Kidney glomerular epithelial cell (primary cell): ENCODE measurements at places on chromosomes 3 and 15.

GRCh38 chr15:70291305-70292075 lies 193.8 kb upstream of the TLE3 start:
- no peak for DNase-seq

GRCh38 chr15:75725719-75726607 lies 13.3 kb upstream of the CSPG4 start:
- DNase-seq, result no peak

GRCh38 chr3:56929809-56930615 lies 128.3 kb upstream of the ARHGEF3 start:
- DNase-seq, result no peak

DNA sequence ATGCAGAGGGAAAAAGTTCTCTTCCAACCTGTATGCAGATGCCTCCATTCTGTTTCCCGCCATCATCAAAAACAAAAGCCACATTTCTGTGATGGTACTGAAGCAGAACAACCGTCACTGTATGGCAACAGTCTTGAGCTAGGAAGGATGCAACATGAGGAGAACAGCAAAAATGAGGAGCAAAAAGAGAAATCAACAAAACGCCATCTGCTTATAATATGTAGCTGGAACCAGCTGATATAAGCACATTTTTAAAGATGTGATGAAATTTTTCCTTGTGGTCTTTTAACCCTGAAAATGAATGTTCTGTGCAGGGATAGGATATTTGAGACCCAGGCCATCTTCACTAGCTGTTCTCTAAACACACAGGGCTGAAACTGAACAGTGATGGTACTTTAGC lies 287.0 kb downstream of the ZIC4 start:
- DNase-seq, result no peak

DNA sequence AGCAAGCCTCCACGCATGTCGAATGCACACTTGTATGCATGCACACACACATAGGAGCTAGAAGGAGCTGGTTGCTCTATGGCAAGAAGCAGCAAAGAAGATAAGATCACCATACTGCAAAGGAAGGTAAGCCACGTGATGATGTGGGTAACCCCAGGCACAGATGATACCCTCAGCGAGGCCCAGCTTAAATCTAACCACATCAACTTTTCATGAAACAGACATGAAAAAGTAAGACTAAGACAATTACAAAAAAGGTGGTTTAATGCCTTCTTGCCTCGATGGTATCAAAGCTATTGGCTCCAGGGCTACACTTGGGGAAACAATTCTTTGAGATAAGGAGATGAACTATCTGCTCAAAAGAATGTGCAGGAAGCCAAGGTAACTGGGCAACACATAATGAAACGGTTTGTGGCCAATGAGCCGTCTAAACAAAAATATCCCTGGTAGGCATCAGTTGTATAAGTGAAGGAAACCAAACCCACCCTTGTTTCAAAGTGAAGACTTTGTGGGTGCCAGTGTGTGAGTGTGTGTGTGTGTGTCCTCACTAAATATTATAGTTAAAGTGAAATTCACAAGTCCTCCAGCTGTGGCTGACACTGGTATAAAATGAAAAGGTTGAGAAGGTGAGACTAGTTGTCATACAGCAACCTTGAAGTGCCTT lies 365.7 kb upstream of the ICE2 start:
- no peak for DNase-seq

GRCh38 chr3:58723173-58723572 lies 56.6 kb upstream of the FAM3D start:
- no peak for DNase-seq

DNA sequence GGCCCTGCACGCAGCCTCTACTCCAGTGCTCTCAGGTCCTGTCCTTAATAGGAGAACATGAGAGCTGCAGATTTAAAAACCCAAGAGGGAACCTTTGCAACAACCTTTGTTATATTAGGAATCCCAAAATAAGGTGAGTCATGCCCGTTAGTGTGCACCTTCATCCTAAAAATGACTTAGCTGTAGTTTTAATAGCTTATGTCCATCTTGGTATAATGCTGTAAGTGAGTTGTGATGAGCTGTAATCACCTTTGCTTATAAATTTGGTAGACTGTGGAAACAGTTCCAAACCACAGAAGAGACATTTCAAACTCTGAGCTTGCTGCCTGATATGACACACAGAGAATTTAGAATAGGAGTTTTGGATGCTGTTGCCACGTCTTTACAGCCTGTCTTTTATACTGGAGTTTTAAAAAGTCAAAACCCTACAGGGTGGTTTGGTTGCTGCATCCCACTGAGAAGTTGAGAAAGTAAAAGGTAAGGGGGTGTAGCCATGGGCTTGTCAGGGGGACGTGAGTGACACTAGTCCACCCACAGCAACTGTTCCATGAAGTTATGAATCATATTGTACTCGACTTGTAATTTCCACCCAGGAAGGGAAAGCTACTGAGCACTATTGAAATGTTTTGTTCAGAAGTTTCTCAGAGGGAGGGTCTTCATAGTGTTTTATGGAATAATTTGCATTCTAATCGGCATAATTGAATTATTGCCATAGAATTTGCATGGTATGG lies 27.4 kb upstream of the CD47 start:
- DNase-seq, result no peak

DNA sequence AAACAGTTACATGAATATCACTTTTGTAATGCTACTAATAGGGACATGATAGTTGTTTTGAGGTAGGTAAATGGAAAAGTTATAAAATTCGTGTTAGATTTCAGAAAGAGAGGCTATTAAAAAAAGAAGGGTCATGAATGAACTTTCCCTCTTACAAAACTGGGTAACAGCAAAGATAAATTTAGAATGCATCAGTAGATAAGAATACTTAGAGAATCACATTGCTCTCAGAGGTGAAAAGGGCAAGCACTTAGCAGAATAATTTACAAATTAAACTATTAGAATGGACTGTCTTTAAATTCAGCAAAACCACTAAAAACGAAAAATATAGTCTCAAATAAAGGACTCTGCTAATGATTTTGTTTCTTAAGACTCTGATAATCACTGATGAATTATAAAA lies 167.2 kb downstream of the PLD1 start:
- no peak for DNase-seq

- DNase-seq, result no peak
Observed at GRCh38 chr3:37329465-37329864, 155.1 kb upstream of the LRRFIP2 start.

DNA sequence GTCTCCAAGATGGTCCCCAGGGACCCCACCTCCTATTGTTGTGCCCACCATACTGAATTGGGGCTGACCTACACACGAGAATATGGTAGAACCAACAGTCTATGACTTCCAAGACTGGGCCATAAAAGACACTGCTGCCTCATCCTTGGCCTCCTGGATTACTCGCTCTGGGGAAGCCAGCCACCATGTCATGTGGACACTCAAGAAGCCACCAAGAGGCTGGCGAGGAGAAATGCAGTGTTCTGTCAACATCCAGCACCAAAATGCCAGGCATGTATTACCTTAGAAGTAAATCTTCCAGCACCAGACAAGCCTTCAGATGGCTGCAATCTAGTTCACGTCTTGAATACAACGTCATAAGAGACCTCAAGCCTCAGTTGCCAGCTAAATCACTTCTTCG lies 17.1 kb upstream of the TPM1 start:
- no peak for DNase-seq

GRCh38 chr3:13538520-13539291 lies 10.2 kb upstream of the FBLN2 start:
- DNase-seq, result no peak

- DNase-seq, result peak; percentile 50
Observed at GRCh38 chr3:107240183-107241091, 136.8 kb upstream of the CCDC54 start.

- peak; percentile 89 for DNase-seq
Observed at GRCh38 chr15:95247071-95247984, 1016.0 kb downstream of the MCTP2 start.
